Stimulated activated CD4-positive, alpha-beta T cell treated with anti-CD3 and anti-CD28 coated beads, Interleukin-15, amount 100 ng/mL, for 1 hour (primary cell): ENCODE measurements at places on chromosomes 11 and 22.

GRCh38 chr22:30305519-30305905 is 16.2 kb upstream of the CASTOR1 start:
- DNase-seq = no peak

- no peak for DNase-seq
These were observed 1416.4 kb upstream of the RAG2 start for GRCh38 chr11:38014405-38014804.

DNA sequence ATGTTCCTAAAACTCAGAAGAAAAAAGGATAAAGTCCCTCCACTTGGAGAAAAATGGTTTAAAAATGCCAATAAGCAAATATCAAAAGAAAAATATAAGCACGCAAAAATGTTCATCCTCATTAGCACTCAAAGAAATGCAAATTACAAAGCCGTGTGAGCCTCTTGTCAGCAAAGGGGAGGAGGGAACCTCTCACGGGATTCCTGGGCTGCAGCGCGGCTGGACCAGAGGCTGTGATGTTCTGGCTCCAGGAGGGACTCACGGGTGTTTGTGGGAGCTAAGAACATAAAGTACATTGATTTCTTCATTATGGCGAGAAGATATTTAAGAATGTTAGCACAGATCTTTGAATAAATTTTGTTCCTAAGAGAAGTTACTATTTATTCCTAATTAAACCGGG is 1451.2 kb downstream of the BRD1 start:
- no peak for DNase-seq

GRCh38 chr22:44930016-44930710 is 79.6 kb downstream of the PHF21B start:
- no peak for DNase-seq

DNA sequence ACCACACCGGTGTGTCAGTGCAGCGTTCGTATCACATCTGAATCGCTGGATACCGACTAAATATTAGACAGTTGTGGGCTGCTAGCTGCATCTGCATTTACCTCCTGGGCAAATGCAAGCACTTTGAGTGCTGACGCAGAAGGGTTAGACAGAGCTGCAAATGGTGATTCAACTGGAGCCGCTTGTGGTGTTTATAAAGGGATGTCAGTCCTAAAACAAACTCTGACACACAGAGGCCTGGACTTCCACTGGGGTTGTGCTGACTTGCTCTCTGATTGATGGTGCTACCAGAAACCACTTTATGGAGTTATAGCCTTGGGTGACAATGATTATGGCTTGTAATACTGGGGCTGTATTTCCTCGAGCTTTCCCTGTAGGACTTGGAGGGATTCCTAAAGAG is 374.4 kb downstream of the NTM start:
- DNase-seq = no peak

GRCh38 chr11:11910541-11910940 is 68.8 kb downstream of the USP47 start:
- no peak for DNase-seq

GRCh38 chr11:41665441-41666360 is 206.2 kb upstream of the LRRC4C start:
- no peak for DNase-seq

GRCh38 chr11:45603946-45604682 is 61.3 kb downstream of the CHST1 start:
- no peak for DNase-seq

- no peak for DNase-seq
These were observed 648.8 kb downstream of the METTL15 start for GRCh38 chr11:28756977-28757376.

DNA sequence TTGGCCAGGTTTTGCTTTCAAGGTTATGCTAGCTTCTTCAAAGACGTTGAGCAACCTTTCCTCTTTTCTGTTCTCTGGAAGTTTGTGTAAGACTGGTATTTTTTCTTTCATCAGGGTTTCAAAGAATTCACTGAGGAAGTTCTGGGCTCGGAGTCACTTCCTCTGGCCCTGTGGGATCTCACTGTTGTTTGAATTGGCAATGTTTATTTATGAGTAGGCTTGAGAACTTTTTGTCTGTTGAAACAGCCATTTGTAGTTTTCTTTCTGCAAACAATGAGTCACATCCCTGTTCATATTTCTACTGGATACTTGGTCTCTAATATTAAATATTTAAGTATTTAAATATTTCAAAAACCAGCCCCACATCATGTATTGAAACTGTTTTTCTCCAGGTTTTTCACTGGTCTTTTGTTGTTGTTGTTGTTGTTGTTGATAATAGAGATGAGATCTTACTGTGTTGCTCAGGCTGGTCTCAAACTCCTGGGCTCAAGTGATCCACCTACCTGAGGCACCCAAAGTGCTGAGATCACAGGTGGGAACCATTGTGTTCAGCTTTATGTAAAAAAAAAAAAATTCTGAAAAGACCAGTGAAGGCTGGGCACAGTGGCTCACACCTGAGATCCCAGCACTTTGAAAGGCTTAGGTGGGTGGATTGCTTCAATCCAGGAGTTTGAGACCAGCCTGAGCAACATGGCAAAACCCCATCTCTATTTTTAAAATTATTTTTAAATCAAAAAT is 26.9 kb downstream of the SUSD2 start:
- no peak for DNase-seq

DNA sequence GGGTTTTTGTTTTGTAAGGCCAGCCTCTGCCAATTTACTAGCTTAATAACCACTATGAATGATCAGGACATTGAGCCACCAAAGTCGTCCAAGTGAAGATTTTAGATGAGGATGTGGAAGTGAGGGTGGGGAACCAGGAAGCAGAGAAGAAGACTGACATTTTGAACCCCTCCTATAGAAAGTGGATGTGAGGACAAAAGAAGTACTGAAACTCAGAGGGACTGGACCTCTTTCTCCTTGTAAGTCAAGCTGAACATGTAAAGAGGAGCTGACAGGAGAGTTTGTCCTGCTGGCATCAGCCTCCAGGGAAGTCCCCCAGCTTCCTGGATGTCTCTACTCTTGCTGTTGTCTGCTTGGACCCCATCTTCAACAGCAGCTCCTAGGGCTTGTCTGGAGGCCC is 338.2 kb upstream of the NCAM1 start:
- no peak for DNase-seq
